ENCODE measurements at places on chromosomes 7 and 10.

- DNase-seq, result no peak
Measured at GRCh38 chr10:53771701-53772100, 999.1 kb upstream of the MBL2 start.

- no peak for DNase-seq
Measured at GRCh38 chr7:81110673-81111072, 191.8 kb upstream of the SEMA3C start.

DNA sequence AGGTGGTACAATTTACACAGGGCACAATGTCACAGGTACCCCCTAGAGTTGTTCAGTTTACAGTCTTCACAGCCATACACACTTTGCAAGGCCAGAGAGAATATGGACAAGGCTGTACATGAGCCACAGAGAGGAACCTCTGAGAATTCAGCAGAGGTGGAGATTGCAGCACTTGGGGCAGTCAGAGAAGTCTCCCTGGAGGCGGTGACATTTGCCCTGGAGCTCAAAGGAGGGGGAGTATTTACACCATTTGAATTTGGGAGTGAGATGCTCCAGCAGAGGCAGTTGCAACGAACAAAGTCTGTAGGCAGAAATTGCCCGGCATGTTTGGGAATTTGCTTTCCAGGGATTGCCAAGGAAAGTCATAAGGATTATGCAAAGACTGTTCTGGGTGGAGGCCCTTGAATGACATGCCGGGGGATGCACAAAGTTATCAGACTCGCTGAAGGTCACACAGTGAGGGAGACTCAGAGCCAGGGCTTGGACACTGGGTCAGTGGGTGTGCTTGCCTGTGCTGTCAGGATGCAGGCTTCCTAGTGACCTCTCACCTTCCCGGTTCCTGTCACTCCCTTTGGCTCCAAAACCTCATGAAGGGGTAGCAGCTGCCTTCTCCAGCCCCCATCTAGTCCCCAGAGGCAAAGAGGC is 160.7 kb upstream of the PCBD1 start:
- DNase-seq, result no peak

DNA sequence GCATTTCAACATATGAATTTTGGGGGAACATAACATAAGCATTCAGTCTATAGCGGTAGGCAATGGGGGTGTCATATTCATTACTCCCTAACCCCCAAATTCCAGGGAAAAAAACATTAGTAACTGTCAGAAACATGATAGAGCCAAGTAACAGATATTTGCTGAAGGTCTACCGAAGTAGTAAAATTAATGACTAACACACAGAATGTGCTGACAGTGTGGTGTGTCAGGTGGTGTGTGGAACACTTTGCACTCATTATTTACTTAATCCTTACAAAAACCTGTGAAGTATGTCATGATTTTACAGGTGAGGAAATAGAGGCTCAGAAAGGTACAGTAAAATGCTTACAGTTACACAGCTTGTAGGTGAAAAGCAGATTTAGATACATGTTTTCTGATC is 85.4 kb upstream of the RHOBTB1 start:
- no peak for DNase-seq

DNA sequence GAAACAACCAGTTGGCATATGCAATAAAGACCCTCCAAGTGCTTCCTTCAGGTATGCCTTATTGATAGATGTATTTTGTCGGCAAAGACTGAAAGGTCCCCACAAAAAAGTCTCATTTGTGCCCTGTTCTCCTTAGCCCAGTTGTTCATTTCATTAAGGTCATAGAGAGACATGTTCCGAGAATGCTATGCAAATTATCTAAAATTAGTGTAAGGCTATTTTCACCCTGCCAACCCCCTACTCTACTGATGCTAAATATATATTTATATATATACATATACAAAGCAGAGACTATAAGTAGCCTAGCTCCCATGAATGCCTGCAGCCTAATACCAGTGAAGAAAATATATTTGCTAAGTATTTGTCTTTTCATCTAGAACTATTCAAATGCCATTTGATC is 96.7 kb upstream of the ADO start:
- DNase-seq, result no peak

DNA sequence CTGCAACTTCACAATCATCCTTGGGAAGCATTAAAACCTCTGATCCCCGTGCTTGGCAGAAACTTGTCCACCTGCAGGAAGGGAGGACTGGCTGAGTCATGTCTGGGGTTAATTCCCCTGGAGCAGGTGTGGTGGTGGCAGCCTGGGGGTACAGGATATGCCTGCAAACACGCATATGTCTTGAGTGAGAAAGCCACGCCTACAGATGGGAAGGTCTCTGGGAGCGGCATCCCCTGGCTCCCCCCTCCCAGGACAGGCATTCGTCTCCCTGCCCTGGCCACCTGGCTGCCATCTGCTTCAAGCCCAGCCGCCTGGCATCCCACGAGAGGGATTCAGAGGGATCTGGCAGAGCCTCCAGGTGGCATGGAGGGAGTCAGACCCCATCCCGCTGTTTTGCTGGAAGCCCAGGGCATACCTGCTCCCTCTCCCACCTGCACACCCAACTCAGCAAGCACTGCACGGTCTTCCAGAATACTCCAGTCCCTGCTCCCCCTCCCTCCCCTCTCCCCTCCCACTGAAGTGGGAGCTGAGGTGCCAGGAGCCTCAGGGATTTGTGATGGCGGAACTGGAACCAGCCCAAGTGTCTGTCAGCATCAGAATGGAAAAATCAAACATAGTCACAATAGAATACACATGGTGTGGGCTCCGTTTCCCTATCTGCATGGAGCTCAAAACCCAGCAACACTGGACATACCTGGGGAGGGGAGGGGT is 61.0 kb downstream of the CAMK2B start:
- DNase-seq, result peak; percentile 83

GRCh38 chr10:132239126-132240031 is 52.6 kb downstream of the DPYSL4 start:
- DNase-seq, result no peak

DNA sequence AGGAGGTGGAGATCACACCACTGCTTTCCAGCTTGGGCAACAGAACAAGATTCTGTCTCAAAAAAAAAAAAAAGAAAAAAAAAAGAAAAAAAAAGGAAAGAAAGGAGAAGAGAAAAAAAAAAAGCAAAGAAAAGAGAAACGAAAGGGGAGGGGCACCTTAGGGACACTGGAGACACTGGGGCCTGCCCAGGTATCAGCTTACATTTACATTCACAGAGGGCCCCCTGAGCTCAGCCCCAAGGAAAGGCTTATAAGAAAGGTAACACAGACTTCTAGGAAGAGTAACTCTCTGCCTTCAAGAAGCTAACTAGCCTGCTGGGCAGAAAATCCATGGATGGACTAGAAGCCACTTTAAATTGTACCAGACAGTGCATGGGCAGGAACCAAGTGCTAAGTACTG is 108.8 kb downstream of the NPY start:
- DNase-seq, result no peak

DNA sequence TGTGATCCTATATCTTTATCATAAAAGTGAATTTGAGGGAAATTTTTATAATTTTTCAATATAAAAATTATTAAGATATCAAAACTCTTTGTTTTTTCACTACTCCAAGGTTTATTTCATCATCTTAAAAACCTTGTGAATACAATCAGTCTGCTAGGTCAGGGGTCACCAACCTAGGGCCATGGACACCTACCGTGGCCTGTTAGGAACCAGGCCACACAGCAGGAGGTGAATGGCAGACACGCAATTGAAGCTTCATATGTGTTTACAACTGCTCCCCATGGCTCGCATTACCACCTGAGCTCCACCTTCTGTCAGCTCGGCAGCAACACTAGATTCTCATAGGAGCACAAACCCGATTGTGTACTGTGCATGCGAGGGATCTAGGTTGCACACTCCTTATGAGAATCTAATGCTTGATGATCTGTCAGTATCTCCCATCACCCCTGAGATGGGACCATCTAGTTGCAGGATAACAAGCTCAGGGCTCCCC is 271.2 kb upstream of the C7orf33 start:
- no peak for DNase-seq

GRCh38 chr10:112775892-112776674 is 174.0 kb upstream of the TCF7L2 start:
- peak; percentile 49 for DNase-seq

- no peak for DNase-seq
Measured at GRCh38 chr7:157441023-157441399, 104.2 kb downstream of the DNAJB6 start.

DNA sequence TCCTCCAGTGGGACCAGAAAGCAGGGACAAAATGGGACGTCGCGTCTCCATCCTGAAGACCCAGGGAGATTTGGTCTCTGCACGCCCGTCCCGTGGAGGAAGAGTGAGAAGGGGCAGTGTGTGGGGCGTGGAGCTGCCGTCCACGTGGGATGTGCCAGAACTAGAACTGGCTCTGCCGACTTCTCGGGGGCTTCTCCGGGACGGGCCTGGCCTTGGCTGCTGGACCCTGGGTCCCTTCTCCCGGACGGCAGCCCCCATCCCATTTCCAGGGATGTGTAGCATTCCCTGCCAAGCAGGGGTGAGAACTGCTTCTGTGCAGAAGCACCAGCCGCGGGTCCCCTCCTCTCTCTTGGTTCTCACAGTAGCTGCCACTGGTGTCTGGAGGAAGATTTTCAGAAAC is 18.8 kb upstream of the DPYSL4 start:
- DNase-seq, result no peak

- no peak for DNase-seq
Measured at GRCh38 chr7:158734861-158735260, 30.3 kb upstream of the NCAPG2 start.

DNA sequence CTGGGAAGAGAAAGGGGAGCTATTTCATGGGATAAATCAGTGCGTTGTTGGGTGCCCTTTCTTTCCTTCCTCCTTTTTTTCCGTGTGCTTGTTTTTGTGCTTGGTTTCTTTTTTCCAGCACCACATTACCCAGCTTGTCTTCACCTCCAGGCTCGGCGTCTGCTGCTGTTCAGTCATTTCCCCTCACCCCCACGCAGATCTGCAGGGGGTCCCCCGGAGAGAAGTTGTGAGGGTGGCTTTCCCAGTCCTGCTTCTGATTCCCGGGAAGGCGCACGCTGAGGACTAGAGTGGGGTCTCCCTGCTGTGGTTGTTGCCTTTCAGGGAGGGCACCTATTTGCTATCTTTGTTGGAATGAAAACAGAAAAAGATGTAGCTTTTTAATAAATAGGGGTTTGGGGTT is 1.6 kb downstream of the CAMK1D start:
- no peak for DNase-seq

DNA sequence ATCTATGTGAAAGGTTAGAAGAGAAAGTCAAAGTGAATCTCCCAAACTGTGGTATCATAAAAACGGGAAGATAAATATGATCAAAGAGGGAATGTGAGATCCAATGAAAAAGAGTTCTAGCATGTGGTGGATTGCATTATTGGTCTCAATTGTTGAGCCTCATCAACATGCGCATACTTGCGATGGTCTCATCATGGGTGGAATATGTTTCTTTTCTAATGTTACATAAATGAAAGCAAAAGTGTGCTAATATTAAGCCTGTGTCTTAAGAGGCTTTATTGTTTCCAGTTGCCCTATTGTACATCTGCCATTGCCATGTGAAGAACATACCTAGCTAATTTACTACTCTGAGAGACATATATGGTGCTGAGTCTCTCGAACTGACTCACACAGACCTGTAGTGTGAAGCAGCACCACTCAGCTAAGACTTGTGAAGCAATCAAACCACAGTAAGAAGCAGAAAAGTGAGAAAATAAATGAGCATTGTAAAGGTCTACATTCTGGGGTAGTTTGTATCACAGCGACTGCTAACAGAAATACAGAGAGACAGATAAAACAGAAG is 645.5 kb upstream of the PCDH15 start:
- no peak for DNase-seq

DNA sequence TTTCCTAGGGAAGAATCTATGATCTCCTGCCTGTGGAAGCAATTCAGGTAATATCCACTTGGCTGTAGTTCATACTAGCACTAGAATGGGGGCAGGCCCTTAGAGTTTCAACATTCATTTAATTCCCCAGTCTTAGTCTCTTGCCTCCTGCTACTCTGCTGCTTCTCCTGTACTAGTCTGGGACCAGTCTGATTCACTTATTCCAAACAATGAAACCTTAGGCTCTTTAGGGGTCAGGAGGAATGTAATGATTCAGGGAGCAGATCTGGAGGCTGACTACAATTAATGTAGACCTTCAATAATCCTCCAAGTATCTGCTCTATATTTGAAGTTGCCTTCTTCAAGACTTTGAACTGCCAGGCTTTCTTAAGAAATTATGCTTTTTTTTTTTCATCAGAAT is 101.8 kb downstream of the GNAT3 start:
- DNase-seq, result no peak

GRCh38 chr7:92446869-92447344 is 375 bp upstream of the GATAD1 start:
- DNase-seq, result no peak

DNA sequence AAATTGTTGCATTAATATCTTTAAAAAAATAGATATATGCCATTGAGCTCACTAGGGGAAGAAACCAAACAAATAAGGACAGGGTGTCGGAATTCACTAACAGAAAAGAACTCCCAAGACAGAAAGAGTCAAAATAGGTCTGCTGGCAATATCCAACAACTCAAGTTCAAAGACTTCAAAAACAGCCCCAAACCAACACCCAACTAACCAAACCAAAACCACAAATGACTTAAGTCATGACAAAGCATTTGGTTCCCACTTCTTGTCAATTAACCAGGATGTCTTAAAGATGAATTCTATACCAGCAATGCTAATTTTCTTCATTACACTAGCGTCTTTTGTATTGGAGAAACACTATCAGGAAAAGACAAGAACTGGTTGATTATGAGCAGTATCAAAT is 249.0 kb upstream of the PLXNA4 start:
- no peak for DNase-seq

GRCh38 chr7:159022238-159022993 is 122.3 kb downstream of the VIPR2 start:
- peak; percentile 59 for DNase-seq

GRCh38 chr7:4136501-4137110 is 545.5 kb upstream of the FOXK1 start:
- DNase-seq, result peak; percentile 52

GRCh38 chr7:77235276-77235675 is 35.7 kb upstream of the FGL2 start:
- no peak for DNase-seq

GRCh38 chr10:114683162-114683561 is 25.1 kb upstream of the ABLIM1 start:
- DNase-seq, result no peak

- DNase-seq, result no peak
Measured at GRCh38 chr10:126391192-126391885, 3.1 kb upstream of the ADAM12 start.

DNA sequence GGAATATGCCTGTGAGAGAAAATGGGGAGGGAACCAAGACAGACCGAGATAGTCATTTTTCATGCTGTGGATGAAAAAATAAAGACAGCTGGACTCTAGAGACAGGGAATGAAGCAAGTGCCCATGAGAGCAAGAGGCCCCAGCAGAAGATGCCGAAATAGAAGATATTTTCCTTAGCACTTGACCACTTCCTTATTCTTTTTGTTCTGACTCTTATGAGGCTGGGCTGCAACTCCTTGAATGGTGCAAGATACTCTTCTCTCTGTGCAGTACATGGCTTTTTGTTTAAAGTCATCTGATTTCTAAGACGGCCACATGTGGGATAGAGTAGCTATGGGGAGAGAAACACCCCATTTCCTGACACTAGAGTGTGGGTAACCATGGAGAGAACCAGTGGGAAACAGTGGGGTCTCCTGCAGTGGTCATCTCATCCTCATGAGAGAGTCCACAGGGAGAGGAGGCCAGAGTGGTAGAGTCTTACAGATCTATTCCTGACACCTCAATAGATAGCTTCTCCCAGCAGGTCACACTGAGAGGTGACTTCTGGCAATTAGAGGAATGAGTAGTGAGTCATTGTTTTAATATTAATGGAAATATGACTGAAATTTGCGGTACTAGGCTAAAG is 18.0 kb upstream of the VCL start:
- no peak for DNase-seq

- DNase-seq, result peak; percentile 47
Measured at GRCh38 chr10:29585488-29585976, 49.2 kb downstream of the SVIL start.

All from NCI-H345 (cell line).